T-helper 1 cell (primary cell): ENCODE measurements at places on chromosomes 2 and 18.

- no peak for DNase-seq
Measured at GRCh38 chr18:34848156-34848555, 138.1 kb downstream of the DTNA start.

DNA sequence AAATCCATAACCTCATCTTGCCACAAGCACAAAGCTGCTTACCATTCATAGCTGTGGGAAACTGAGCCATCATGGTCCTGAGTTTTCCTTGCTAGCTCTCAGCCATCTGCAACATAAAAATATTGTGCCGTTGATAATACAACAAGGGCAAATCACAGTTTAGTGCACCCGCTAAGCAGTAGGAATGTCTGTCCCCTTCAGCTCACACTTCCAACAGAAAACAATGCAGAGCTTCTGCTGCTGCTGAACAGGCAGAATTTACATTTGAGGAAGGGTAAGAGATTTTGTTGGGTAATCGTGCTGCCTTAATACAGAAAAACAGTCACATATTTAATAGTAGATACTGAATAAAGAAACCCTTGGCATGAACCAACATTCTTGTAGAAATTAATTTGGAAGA lies 32.3 kb downstream of the ITSN2 start:
- DNase-seq, result no peak

- DNase-seq, result no peak
Measured at GRCh38 chr2:130963849-130964793, 127.4 kb downstream of the ARHGEF4 start.

DNA sequence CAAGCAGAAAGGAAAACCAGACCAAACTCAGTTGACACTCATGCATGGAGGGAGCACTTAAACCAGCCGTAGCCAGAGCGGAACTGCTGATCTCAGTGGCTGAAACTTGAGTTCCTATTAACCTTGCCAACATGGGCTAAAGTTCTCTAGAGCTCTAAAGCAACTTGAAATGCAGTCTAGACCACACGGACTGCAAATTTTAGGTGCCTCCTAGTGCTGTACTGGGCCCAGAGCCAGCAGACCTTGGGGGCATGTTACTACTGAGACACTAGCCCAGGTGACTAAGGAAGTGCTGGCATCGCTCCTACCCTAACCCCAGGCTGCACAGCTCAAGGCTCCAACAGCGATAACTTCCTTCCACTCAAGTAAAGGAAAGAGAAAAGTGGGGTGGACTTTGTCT lies 236.5 kb downstream of the AKAIN1 start:
- DNase-seq, result no peak

GRCh38 chr2:238515377-238515776 lies 88.7 kb downstream of the ASB1 start:
- no peak for DNase-seq

DNA sequence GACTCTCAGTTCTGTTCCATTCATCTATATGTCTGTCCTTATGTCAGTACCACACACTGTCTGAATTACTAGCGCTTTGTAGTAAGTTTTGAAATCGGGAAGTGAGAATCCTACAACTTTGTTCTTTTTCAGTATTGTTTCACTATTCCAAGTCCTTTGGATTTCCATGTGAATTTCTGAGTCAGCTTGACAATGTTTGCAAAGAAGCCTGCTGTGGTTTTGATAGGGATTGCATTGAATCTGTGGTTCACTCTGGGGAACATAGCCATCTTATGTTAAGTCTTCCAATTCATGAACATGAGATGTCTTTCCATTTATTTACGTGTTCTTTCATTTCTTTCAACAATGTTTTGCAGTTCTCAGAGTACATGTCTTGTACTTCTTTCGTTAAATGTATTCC lies 15.0 kb downstream of the SLC3A1 start:
- no peak for DNase-seq

DNA sequence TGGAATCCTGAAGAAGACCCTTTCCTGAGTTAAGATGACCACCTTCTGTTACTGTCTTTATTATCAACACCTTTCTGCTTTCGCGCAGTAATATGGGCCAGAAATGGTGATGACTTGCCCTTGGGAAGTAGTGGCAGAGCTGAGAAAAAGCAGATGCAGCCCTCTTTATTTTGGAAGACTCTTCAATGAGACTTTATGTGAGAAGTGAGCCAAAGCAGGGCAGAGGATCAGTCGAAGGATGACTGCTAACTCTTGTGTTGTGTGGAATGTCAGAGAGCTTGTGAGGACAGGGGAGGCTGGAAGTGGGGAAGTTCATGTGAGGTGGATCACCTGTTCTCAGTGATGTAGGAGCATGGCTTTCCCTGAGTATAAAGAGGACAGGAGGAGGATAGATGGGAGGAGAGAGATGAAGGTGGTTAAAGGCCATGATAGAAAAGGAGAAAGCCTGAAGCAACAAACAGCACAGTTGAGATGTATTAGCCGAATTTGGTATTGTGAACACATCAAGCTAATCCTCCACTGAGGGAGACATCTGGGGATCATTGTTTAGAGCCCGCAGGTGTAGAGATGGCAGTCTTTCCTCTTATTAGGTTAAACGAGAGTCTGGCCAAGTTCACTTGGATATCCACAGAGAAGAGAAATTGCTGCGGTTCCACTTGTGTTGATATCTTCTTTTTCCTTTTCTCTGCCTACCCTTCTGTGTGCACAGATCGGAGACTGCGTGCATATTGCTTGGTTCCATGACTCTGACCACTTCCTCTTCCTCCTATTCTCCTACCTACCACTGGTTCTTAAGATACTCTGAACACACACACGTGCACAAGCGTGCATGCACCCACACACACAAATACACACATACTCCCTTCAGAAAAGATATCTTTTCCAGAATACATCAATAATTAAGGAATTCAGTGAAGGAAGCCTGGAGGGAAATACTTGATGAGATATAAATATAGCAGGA lies 67.4 kb downstream of the SLC9A2 start:
- no peak for DNase-seq

- DNase-seq, result no peak
Measured at GRCh38 chr18:41955688-41956087, 654 bp downstream of the PIK3C3 start.

- DNase-seq, result peak; percentile 6
Measured at GRCh38 chr2:194166818-194167217, 1490.2 kb upstream of the SLC39A10 start.

GRCh38 chr2:12066116-12066515 lies 319.7 kb downstream of the LPIN1 start:
- DNase-seq, result no peak

DNA sequence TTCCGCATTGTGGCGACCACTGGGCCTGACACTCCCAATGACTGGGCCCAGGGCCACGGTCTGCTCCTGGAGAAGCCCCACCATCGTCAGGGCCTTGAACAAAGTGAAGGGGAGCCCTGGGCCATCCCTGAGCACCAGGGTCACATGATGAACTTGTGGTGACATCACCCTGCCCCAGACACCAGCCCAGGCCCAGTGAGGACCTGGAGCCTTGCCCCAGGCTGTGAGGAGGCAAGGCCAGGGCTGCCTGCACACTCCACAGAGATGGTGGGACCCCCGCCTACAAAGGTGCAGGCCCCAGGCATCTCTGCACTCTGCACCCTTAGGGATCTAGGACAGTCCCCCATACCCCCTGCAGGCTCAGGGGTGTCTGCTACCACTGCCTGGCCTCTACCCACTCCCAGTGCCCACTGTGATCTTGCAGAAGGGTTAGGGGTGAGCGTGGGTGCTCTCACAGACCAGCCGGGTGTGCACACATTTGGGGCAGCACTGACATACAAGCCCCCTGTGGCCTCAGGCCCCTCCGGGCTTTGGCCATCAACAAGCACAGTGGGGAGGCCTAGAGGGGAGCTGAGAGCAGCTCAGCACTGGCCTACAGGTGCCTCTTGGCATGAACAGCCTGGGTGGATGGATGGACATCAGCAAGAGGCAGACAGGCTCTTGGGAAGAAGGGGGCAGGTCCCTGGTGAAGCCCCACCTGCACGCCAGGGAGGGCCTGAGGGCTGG lies 624.0 kb upstream of the LRRTM4 start:
- DNase-seq, result no peak

- no peak for DNase-seq
Measured at GRCh38 chr2:101781791-101782426, 84.4 kb downstream of the MAP4K4 start.

DNA sequence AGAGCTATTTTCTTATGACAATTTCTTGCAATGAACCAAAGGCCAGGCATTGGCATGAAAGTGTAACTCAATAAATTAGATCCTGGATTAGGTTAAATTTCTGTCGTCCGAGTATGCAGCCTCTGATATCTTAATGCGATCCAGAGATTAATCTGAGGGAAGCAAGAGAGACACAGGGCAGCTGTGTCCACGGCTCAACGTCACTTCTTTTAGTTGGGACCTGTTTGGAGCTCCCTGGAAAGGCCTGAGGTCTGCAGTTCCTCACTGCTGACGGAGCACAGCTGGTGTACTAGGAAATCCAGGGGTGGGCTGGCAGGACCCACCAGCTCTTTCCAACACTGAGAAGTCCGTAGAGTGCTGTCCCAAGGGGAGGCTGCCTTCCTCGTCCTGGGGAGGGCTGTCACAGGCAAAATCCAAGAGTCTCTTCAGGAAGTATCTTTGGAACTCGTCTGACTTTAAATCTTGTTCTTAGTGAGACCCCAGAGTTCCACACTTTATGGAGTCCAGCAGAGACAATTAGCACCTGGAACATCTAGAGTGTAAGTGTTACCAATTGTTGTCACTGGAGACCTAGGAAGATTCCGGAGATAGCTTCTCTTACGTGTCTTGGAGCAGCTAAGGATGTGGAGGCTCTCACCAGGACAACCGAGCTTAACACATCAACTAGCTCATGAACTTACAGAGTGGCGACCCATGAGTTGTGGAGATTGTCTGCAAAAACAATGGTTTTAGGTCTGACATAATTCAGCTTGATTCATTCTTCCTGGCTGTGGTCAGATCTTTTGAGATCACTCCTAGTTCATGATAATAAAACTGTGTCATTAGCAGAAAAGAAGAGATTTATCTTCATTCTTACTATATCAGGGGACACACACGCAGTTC lies 173.7 kb downstream of the ACKR3 start:
- no peak for DNase-seq

DNA sequence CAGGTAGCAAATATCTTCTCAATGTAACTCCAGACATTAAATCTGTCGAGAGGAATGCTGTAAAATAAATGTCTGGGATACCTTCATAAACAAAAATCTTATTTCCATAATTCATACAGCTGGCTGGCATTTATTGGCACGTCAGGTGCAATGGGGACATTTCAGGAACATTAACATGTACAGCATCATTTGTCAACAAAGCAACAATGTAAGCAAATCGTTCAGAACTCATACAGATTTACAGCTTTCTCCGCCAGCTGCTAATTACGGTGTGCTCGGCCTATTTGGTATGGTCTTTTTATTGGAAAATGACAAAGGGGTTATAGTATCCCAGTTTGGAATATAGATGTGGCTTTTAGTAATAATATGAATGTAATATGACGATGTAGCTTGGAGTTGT lies 464.9 kb downstream of the ARHGAP15 start:
- no peak for DNase-seq

DNA sequence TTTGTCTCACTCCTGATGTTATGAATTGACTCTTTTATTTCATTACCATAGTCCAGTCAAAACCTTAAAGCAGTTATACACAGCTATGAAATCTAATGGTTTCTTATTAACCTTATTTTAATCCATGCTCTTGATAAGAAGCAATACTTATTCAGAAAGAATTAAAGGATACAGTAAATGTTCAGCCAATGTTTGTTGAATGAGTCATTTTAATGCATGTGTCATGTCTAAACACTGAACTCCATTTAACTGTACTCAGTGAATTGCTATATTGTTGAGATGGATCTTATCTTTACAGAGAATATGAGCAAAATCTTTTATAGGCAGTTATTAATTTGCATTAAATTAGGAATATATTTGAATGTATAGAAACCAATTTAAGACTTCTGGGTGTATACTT lies 135.1 kb upstream of the TFPI start:
- no peak for DNase-seq

- no peak for DNase-seq
Measured at GRCh38 chr2:218392891-218393462, 6.7 kb upstream of the CTDSP1 start.

- no peak for DNase-seq
Measured at GRCh38 chr2:207629553-207629952, 4.4 kb upstream of the METTL21A start.

DNA sequence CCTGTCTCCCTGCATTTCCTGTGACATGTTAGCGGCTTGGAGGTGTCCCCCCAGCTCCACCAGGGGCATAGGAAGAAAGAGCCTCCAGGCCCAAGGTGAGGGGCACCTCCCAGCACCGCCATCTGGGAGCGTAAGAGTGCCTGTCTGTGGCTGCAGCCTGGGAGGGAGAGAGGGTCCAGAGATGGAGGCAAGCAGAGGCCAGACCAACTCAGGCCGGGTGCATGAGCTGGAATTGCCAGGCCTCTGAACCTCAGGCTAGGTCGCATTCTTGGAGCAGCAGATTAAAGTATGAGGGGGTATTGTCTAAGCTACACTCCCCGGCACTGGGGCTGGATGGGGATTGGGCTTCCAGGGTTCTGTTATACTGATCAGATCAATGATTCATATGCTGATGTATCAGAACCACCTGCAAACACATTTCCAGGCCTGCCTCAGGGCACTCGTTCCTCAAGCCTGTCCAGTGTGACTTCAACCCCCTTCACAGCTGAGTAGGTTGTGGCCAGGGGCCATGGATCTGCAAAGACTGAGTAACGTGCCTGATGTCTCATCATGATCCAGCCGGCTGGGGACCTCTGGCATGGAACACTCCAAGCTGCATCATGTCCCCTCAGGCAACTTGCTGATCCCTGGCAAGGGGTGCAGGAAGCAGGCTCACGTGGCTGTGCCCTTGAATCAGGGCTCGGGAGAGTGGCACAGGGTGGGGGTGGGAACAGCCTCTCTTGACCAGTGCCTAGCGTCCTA lies 73.2 kb downstream of the HS1BP3 start:
- DNase-seq, result no peak

GRCh38 chr2:56292951-56293350 lies 109.2 kb downstream of the CCDC85A start:
- DNase-seq, result no peak

DNA sequence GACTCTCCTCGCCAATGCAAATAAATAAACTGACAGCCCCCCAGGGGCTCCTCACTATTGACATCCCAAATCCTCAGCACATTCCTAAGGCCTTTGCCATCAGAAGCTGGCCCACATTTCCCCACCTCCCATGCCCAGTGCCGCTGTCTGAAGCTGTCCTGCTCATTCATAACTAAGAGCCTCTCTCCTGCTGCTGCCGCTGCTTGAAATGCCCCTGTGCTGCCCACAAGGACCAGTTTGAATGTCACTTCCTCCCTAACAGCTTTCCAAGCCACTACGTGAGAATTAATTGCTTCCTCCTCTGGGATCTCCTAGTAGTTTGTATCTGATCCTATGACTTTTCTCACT lies 151.6 kb upstream of the CAPN13 start:
- DNase-seq, result no peak

GRCh38 chr18:60676815-60677214 lies 304.2 kb upstream of the MC4R start:
- no peak for DNase-seq

GRCh38 chr2:210252699-210253606 lies 27.7 kb upstream of the ACADL start:
- no peak for DNase-seq
